ENCODE measurements at places on chromosomes 13 and 19.

- no peak for DNase-seq
Measured at GRCh38 chr19:30449673-30450072, 77.5 kb downstream of the ZNF536 start.

- no peak for DNase-seq
Measured at GRCh38 chr13:109105899-109106298, 476.5 kb downstream of the MYO16 start.

DNA sequence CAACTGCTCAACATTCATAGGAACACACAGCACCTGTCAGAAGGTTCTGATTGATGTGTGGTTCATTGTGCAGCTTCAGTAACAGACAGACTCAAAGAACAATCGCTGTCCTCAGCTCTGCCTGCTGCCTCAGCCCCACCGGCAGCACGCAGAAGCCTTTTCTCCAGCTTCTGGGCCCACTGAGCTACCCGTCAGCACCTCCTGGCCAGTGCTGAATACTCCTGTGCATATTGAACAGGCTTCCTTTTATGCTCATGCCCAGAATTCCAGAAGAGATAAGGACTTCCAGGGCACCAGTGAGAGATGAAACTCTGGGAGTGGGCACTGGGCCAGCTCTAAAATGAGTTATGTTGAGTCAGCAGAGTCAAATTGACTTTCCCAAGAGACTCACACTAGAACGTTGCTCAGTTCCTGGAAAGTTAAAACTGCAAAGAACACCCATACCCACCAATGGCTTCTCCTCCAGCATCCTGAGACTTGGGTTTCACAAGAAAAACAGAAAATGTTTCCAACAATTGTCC lies 119.3 kb downstream of the COL4A1 start:
- peak; percentile 81 for DNase-seq

DNA sequence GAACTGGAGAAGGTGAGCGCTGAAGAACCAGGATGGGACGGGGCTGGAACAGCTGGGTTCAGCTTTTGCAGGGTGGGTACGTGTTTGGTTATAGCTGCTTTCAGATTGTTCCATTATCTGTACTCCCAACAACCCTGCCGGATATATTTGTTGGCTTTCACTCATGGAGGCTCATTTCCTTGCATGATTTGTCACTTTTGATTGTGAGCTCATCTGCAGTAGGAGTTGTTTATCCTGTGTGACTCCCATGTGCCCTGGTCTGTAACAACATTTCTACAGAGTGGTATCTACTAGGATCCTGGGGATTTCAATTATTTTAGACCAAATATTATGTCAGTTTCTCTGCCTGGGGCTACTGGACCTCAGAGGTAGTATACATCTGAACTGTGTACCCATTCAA lies 5.4 kb downstream of the ARL11 start:
- DNase-seq = no peak

- DNase-seq = no peak
Measured at GRCh38 chr19:16369664-16370576, 45.3 kb downstream of the KLF2 start.

GRCh38 chr19:2289714-2290435 lies 7.9 kb upstream of the PEAK3 start:
- no peak for DNase-seq

DNA sequence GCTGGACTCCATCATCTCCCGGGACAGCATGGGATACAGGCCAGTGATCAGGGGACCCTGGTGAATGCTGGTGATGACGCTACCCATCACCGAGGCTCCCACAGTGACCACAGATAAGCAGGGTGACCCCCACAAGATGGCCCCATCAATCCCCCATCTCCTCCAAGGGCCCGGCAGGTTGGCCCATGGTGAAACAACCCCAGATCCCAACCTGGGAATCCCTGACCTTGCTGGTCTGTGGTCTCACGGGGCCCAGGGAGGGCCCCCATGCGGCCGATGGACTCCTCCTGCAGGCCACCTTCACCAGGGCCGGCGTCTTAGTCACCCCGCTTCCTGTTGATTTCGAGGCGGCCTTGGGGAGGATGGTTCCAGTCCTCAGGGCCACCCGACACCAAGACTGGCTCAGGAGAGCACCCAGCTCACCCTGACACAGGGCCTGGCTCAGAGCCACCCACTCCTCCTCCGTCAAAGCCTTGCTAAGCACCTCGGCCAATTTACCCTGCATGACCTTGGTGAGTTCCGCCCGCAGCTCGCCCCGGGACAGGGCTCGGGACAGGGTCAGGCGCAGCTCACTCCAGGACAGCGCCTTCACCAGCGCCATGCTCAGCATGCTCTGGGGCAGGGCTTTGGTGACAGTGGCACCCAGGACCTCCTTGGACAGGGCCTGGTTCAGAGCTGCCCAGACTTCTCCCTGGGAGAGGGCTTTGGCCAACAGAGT lies 10.0 kb downstream of the IQCN start:
- DNase-seq = no peak

GRCh38 chr19:42942187-42942789 lies 5.3 kb upstream of the PSG7 start:
- DNase-seq = peak; percentile 23

DNA sequence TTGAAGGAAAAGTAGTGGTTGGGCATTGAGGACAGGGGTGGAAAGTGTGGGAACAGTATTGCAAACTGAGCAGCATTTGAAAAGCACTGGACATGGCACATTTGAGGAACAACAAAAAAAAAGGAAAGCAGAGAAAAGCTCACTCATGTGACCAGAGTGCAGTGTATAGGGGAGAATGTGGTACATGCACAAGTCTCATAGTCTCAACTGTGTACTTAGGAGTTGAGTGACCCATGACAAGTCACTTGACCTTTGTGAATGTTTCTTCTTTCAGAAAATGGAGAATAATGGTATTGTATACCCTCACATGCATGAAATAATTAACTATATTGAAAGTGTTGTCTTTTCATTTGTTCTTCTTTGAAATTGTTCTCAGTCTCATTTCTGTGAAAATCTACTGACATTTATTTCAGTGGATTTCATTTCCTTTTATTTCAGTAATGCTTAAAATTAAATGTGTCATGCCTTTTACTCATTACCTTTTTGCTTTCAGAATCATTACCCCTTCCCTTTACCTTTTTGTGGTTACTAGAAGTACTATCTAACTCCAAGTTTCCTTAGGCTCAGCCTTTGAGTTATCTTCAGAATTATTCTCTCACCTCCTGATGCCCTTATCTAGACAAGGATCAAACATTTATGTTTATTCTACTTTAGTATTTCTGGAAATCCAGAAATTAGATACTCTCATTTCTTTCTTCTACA lies 79.1 kb upstream of the MLNR start:
- no peak for DNase-seq

Data from fibroblast of skin of scalp (primary cell).